ENCODE measurements at places on chromosomes 1 and 21.
A peak's percentile ranks its signal among the peaks of the same experiment; 100 is the strongest.

- DNase-seq: no peak
These were observed 8.1 kb upstream of the F5 start for GRCh38 chr1:169594391-169594790.

- DNase-seq: no peak
These were observed 450 bp upstream of the CR2 start for GRCh38 chr1:207453710-207454045.

- no peak for DNase-seq
These were observed 5.4 kb downstream of the VPS45 start for GRCh38 chr1:150072959-150073358.

- DNase-seq: peak; percentile 86
These were observed 81.0 kb downstream of the CNIH3 start for GRCh38 chr1:224696891-224697765.

- DNase-seq: peak; percentile 73
These were observed 3.6 kb downstream of the KCNN3 start for GRCh38 chr1:154866257-154867063.

- no peak for DNase-seq
These were observed 26.5 kb upstream of the ITLN1 start for GRCh38 chr1:160911441-160911840.

DNA sequence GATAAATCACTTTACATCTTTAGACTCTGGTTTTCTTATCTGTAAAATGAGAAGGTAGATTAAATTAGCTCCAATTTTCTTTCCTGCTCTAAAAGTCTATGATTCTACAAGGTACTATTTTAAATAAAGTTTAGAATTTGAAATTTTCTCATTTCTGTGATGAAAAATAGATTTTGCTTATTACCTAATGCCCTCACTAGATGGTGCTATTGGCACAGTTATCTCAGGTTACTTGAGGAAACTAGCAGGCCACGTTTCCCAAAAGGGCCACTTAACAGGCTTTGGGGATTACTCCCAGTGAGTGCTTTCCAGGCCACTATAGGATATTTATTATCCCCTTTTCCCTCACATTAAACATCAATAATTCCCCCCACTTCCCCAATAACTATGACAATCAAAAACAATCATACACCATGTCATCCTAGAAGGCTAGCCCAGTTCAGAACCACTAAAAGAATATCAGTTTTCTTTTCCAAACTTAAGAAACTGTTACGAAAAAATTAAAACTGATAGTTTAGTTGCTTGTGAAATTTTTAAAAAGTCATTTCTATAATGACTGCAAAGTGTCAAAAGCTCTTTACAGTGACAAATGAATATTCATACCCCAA lies 30.6 kb downstream of the OMA1 start:
- peak; percentile 41 for DNase-seq

DNA sequence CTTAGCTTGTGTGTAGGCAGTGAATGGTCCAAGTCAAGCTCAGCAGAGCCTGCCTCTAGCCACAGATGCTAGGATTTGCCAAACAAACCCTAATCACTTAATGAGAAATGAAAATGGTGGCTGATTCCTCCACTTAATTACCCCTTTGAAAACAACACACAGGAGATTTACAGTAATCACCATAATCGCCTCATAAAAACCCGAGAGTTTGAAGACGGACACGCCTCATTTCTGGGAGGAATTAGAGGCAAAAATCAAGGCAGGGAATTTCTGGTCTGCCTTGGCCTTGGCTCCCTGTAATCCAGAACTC lies 16.3 kb upstream of the FOXE3 start:
- no peak for DNase-seq

GRCh38 chr1:202076050-202076511 lies 46.6 kb upstream of the GPR37L1 start:
- peak; percentile 66 for DNase-seq

DNA sequence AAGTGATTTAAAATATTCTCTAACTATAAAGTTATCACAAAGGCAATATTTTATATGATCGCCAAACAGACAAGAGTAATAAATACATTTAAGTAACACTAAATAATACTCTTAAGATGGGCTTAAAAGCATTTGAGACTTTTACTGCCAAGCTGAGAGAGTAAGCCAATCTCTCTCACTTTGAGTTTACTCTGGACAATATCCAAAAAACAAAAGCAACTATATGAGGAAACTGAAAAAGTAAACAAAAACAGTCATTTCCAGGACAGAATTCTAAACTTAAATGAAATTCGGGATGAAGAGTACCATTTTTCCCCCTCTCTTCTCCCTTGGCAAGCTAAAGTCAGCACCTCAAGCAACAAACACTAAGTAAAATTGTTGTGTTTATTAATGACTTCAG lies 173.2 kb downstream of the COP1 start:
- DNase-seq: peak; percentile 4

DNA sequence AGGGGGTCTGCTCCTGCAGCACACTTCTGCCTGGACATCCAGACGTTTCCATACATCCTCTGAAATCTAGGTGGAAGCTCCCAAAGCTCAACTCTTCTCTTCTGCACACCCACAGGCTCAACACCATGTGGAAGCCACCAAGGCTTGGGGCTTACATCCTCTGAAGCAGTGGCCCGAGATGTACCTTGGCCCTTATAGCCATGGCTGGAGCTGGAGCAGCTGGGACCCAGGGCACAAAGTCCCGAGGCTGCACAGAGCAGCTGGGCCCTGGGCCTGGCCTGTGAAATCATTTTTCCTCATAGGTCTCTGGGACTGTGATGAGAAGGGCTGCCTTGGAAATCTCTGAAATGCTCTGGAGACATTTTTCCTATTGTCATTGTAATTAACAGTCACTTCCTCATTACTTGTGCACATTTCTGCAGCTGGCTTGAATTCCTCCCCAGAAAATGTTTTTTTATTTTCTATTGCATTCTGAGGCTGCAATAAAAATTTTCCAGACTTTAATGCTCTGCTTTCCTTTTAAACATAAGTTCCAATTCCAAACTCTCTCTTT lies 645.6 kb downstream of the RWDD3 start:
- no peak for DNase-seq

- DNase-seq: no peak
These were observed 22.7 kb upstream of the RGS8 start for GRCh38 chr1:182707122-182707521.

- DNase-seq: no peak
These were observed 25.5 kb downstream of the VANGL2 start for GRCh38 chr1:160425847-160426246.

DNA sequence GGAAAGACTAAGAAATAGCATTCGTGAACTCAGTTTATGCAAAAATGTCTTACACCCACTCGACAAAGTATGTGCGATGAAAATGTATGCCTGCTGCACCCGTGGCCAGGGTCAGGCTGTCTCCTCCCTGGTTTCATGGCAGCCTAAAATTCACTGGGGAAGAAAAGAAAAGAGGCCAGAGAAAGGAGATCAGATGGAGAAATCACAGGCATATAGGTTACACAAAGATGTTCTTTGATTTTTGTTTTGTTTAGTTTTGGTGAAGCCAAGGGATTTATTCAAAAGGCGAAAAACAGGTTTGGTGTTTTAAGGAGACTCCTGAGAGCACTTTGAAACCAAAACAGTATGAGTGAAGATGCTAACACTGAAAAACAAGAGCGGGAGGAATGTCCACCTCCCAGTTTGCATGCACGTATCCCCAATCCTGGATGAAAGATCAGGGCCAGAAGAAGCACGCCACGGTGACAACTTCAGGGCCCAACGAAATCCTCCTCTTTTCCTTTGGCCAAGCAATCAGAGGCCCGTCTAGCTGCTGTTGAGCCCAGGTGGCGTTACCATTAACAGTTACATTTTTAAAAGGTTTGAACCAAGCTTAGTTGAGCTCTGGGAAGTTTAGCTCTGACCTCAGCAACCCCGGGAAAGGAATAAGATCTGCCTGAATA lies 992 bp upstream of the SSX2IP start:
- DNase-seq: no peak

DNA sequence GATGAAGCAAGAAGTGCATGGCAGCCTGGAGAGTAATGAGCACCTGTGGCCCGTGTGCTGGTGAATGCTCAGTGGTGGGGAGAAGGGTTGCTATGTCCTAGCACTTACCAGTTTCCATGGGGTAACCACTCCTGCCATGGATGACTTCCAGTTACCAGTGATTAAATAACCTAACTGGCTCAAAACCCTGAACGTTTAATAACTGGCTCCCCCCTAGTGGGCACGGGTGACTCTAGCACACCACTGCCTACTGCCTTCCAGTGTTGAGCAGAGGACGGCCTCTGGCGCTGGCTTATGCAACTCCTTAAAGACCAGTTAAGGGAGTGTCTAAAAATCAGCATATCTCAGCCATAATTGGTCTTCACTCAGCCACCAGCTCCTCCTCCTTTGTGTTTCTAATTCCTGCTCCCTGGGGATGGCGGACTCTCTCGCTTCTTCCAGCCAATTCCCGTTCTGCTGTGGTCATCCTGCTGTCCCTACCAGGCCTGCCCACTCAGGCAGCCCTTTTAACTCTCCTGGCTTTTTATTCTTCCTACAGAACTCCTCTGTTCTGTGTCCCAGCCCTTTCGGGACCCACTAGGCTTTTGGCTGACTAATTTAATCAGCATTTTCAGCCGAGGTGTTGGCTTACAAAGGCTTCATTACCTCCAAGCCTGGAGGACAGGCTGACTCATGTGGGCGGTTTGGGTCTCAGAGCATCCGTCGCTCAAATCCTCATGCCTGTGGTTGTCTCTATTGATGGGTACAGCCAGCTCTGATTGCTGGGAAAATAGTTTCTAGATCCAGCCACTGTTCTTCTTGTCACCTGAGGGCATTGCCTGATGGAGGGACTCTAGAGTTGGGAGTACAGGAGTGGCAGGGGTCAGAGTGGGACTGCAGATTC lies 332.4 kb downstream of the CAMTA1 start:
- DNase-seq: peak; percentile 49

DNA sequence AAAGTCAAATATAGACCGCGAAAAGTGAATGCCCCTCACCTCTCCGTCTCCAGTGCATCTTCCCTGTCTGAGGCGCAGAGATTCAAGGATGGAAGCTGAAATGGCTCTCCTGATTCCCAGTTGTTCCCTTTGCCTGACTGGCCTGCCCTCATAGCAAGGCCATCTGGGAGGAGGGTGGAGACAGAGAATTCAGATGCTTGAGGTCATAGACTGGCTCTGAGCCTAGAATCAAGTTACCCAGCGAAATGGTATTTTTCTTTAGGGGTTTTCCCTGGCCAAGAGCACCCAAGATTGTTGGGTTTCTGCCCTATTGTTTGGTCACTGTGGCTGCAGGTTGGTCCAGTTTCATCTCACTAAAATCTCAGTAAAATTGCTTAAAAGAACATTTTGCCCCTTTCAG lies 7.2 kb downstream of the METTL13 start:
- peak; percentile 83 for DNase-seq

- no peak for DNase-seq
These were observed 136.1 kb downstream of the KIF26B start for GRCh38 chr1:245290836-245291235.

- DNase-seq: no peak
These were observed 45.0 kb upstream of the RASAL2 start for GRCh38 chr1:178048883-178049282.

DNA sequence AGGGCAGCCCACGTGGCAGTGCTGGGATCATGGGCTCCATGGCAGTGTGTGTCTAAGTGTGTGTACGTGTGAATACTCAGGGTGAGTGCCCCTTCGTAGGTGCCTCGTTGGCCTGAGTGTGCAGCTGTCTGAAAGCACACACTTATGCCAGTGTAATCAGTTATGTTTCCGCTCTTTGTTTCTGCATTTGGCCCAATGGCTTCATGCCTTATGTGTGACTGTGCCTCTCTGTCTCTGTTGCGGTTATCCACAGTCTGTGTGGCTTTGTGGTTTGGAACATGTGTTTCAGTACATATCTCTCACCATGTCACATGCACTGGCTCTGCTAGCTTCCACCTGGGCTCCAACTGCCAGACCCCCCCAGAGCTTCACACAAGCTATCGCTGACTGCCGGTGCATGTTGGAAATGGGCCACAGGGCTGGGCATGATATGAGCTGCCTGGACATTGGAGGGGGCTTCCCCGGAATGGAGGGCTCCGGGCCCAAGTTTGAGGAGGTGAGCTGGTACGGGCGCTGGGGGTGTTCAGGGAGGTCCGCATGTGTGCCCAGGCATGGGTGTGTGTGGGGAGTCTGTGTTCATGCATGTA lies 70.3 kb upstream of the TINAGL1 start:
- DNase-seq: peak; percentile 60

- no peak for DNase-seq
These were observed 46.0 kb upstream of the GUCA2A start for GRCh38 chr1:42210421-42211133.

- no peak for DNase-seq
These were observed 206.3 kb upstream of the B3GALT2 start for GRCh38 chr1:193392686-193393085.

- DNase-seq: no peak
These were observed 127.5 kb upstream of the SAMSN1 start for GRCh38 chr21:14673649-14674048.

GRCh38 chr1:222582099-222582774 lies 7.5 kb downstream of the TAF1A start:
- peak; percentile 89 for DNase-seq

GRCh38 chr1:107229711-107230110 lies 88.9 kb downstream of the NTNG1 start:
- DNase-seq: no peak

- DNase-seq: no peak
These were observed 9.8 kb downstream of the IFNGR2 start for GRCh38 chr21:33412832-33413519.

GRCh38 chr1:9128520-9129265 lies at the start of gene GPR157:
GPR157 (minus strand) TSS chr1:9129102; CDS start chr1:9129027, 75 bp downstream.
- peak; percentile 22 for DNase-seq

GRCh38 chr1:77227381-77227780 lies 8.2 kb upstream of the PIGK start:
- DNase-seq: no peak

GRCh38 chr1:234889643-234890042 lies 239.0 kb downstream of the TOMM20 start:
- no peak for DNase-seq

- no peak for DNase-seq
These were observed 6.9 kb downstream of the HTR1D start for GRCh38 chr1:23210351-23210785.

DNA sequence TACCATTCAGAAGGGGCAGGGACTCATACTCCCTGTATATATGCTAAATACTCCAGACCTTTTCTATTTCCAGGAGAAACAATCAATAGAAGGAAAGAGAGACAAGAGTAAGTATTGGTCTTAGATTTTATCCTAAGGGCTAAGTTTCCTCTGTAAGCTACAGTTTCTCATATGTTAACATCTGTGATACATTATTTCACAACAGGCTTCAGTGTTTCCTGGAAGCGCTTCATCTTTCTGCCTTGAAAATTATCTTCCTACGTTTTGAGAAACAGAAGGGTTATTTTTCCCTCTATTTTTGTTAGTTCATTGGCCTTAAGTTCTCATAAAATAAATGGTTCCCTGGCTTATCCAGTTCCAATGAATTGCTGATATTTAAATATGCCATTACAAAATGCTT lies 15.6 kb downstream of the FMO1 start:
- DNase-seq: no peak

DNA sequence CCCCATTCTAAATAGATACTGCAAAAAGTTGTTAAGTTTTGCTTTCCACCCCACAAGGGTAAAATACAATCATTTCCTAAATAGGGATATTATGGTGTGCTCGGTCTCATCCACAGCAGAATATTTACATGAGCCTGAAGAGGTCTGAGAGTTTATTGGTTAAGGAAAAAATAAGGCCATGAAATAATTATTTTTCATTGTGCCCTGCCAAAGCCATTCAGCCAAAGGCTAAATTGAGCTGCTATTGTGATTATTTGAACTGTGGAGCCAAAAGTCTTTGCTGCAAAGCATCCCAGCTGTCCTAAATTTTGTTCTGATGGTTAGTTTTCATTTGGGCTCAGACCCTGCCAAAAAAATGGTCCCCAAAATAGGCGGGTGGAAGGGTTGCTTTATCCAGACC lies 298.7 kb upstream of the ESRRG start:
- no peak for DNase-seq

- no peak for DNase-seq
These were observed 79.8 kb downstream of the NFASC start for GRCh38 chr1:204950353-204951001.
